Astrocyte of the cerebellum (primary cell): ENCODE measurements at places on chromosomes 12 and 14.

GRCh38 chr14:48107646-48108045 is 432.2 kb upstream of the MDGA2 start:
- no peak for DNase-seq

GRCh38 chr12:97595936-97596335 is 133.3 kb downstream of the RMST start:
- DNase-seq = no peak

GRCh38 chr12:13161172-13161571 is 35.4 kb upstream of the EMP1 start:
- DNase-seq = no peak

GRCh38 chr14:85732031-85732430 is 202.1 kb downstream of the FLRT2 start:
- DNase-seq = no peak

- DNase-seq = peak; percentile 18
Measured at GRCh38 chr12:56338308-56339157, at the start of gene IL23A. Gene IL23A, plus strand, starts transcription at chr12:56338884. Its CDS starts 161 bp downstream, at chr12:56339045.

DNA sequence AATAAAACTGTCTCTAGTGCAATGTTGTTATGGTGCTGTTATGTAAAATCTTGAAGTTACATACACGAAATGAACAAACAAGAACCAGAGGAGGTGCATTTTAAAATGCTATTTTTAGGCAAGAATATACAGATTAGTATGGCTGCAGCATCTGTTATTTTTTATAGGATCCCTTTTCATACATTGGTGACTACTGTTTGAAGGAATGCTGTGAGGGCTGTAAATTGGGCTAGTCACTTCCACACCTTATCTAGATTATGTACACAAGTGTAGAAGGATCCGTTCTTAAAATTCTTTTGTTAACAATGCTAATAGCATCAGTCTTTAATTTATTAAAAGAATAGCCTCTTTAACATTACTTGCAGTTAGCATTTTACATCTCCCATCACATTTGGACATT is 284.3 kb upstream of the MDGA2 start:
- no peak for DNase-seq
